ENCODE measurements at places on chromosomes 2 and 18. TPM values are rescaled to one million over a fixed set of nuclear protein-coding genes. Genes with fewer than 3 reads are reported as not detected.
A peak's percentile ranks its signal among the peaks of the same experiment; 100 is the strongest.

The FOXD4L1 gene
- 0.47 TPM for total RNA-seq

The CHN1 gene
- 3.7 TPM for total RNA-seq

The ACMSD gene
- not detected for total RNA-seq

The QPCT gene
- 1.1 TPM for total RNA-seq

The SS18 gene
- total RNA-seq, result 64.3 TPM

The SLC25A12 gene
- total RNA-seq, result 25.1 TPM

The TUBB8B gene
- not detected for total RNA-seq

The FKBP1B gene
- 4.3 TPM for total RNA-seq

The GAREM1 gene
- not detected for total RNA-seq

The GMCL1 gene
- total RNA-seq, result 30.0 TPM

The ANKRD36C gene
- total RNA-seq, result 87.0 TPM

The VPS4B gene
- total RNA-seq, result 72.8 TPM

DNA sequence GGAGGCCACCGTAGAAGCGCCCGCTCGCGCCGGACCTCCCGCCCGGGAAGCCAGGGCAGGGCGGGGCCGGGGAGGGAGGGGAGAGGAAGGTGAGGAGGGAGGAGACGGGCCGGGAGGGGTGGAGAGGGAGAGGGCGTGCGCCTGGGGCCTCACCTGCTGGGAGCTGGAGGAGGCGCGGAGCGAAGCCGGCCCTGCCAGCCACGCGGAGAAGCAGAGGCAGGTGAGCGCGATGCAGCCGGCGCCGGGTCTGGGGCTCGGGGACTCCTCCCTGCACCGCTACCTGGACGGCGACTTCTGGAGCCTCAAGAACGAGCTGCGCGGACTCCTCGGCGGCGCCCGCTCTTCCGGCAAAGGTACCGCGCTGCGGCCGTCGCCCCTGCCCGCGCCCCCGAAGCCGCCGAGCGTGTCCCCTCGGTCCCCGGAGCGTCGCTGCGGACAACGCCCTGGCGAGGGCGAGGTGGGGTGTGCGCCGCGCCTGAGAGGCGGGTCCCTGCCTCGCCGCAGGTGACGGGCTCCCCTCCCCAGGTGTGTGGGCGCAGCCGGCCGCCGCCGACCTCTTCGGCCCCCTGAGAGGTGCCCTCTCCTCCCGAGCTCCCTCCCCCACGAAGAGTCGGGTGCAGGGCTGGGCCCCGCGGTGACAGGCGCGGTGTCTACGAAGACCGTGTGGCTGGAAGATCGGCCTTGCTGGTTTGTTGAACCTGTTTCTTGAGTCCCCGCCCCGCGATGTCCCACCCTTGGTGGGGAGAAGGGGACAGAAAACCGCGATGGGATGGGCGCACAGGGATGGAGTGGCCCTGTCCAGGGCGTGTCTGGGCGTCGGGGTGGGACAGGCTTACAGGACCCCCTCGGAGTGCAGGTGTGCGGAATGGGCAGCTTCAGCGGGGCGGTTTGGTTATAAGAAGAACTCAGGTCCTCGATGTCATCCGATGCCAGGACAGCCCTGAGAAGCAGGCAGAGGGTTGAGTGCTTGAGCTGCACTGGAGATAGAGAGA lies at the start of gene ACOXL:
TSS of gene ACOXL (plus strand) at position 152 of the 992 bp plus-strand sequence. CDS start 35,817 bp downstream, outside the sequence.
- DNase-seq, result peak; percentile 44

- no peak for DNase-seq
These were observed 138.3 kb downstream of the PXDN start for GRCh38 chr2:1606046-1606400.

DNA sequence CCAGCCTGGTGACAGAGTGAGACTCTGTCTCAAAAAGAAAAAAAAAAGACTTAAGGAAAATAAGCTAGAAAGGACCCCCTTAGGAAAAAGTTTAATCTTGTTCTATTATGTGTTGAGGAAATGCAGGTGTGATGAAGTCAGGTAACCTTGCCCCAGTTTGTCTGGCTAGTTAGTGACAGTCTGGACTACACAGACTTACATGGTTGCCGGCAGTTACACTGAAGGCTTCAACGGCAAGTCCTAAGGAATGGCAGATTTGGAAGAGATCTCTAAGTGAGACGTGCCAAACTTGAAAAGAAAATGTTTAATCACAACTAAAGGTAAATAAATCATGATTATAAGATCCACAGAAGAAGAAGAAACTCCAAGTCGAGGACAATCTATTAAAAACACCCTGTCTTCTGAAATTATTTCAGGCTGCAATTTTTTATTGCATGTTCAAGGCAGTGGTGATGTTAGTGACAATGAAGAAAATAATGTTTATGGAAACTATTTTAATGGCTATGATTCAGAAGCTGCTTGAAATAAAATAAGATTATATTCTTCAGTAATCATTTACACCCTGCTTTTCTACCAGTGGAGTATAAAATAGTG lies 84.2 kb downstream of the TTC27 start:
- no peak for DNase-seq

- DNase-seq, result no peak
These were observed 706 bp downstream of the UBXN2A start for GRCh38 chr2:23940718-23941620.

DNA sequence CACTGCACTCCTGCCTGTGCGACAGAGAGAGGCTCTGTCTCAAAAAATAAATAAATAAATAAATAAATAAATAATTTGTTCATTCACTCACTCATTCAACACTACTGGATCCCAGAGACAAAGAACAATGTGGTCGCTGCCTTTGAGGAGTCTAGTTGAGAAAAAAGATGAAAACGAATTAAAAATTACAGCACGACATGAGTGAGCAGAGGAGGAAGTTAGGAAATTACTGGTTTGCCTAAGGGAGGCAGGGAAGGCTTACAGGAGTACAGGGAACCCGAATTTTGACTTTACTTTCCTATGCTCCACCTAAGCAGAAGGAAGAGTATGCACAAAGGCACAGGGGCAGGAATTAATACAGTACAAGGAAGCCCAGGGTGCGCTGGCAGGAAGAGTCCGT lies 4.2 kb upstream of the KCMF1 start:
- DNase-seq, result no peak

DNA sequence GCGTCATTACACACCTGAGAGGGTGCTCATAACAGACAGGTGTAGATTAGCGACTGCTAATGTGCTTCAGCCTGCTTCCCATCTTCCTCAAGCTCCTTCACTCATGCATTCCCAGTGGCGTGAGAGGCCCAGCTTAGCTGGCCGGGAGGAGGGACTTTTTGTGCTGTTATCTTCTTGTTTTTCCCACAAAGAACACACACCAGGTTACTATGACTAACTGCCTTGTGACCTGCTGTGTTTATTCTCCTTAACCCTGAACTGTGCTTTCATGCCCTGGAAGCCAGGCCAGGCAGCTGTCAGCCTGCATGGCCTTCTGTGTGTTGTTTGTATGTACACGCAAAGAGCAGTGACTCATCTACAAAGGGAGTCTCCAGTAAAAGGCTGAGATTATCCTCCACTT lies 143.8 kb downstream of the PIEZO2 start:
- DNase-seq, result no peak

DNA sequence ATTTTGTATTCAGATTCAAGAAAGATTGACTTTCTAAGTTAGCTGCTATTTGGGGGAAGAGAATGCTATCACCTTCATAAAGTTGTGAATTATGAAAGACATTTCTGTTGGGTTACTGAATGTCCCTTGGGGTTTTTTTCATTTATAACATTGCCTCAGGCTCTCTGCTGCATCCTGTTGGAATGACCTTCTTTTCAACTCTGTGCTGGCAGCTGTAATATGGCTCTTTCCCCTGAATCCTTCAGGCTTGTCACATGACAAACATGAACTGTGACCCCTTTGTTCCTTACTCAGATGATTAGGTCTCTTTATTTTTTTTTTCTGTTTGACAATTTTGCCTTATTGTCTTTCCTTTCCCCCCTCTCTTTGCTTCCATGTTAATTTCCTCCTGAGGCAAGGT lies 159.8 kb downstream of the TAF4B start:
- DNase-seq, result no peak

DNA sequence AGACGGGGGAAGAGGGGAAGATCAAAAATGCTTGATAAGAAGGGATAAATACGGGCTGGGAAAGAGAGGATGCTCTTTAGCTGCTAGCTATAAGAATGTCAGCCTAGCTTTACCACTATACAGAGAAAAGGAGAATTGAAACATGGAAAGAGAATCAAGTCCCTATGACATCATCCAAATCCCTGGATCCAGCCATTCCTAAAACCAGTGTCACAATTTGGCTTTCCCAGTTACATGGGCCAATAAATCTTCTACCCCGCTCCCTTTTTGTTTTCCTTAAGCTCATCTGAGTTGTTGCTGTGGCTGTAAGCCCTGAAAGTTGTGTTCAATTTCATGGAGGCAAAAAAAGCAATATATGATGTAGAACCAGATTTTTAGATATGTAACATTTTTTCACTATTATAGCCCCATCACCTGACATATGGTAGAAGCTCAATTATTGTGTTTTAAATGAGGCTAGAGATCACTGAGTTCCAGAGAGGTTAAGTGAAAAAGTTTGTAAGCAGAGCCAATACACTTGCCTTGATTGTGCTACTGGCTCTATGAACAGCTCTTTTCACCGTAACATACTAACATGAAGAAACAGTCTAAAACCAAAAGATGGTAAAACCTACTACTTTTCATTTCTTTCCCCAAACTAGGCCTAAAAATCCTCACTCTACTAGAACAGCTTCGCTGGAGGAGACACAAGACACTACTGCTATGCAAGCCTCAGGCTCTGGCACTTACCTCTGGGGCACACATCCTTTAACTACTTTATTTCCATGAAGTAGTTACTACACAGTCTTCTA lies 4.3 kb downstream of the HNRNPLL start:
- DNase-seq, result no peak

GRCh38 chr2:25926984-25927756 lies 48.9 kb upstream of the ASXL2 start:
- no peak for DNase-seq

GRCh38 chr2:45855374-45855773 lies 203.9 kb downstream of the PRKCE start:
- DNase-seq, result no peak

GRCh38 chr18:59877361-59877760 lies 22.4 kb upstream of the PMAIP1 start:
- no peak for DNase-seq

GRCh38 chr18:48875942-48876511 lies 74.7 kb downstream of the SMAD7 start:
- no peak for DNase-seq

GRCh38 chr18:75051757-75052156 lies 157.2 kb downstream of the PTGR3 start:
- DNase-seq, result no peak

DNA sequence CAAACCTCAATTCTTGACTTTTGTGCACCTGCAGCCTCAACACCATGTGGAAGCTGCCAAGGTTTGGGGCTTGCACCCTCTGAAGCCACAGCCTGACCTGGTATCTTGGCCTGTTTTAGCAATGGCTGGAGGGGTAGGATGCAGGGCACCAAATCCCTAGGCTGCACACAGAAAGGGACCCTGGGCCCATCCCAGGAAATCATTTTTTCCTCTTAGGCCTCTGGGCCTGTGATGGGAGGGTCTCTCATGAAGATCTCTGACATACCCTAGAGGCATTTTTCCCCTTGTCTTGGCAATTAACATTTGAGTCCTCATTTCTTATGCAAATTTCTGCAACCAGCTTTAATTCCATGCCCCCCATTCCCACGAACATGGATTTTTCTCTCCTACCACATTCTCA lies 10.2 kb downstream of the IL18R1 start:
- no peak for DNase-seq

DNA sequence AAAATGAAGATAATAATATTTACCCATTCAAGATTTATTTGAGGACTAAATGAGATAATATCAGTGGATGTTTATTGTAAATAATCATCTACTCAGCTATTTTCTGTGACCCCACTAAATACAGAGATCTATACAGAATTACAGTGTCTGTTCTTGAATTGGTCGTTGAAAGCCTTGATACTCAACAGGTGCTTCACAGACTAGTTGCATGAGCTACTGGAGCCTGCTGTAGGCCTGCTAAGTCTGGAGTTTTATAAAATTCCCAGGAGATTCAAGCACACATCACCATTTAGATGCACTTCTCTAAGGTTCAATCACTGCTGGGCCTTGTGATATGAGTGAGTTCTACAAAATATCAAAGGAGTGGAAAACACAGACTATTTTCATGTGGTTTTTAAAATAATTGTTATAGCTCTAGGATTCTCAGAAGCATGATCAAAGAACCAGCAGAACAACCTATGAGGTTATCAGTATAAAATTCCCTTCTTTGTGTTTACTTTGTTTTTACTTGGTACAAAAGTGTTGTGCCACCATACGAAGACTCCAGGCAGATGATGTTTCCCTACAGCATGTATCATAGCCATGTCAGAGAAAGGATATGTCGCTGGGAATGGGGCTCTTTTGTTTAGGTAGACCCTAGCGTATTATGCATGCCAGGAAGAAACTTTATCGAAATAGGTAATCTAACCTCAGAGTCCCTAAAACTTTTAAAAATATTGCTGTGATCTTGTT lies 7.1 kb downstream of the SULT1C4 start:
- DNase-seq, result no peak

GRCh38 chr18:25053466-25053865 lies 298.5 kb downstream of the ZNF521 start:
- DNase-seq, result no peak

DNA sequence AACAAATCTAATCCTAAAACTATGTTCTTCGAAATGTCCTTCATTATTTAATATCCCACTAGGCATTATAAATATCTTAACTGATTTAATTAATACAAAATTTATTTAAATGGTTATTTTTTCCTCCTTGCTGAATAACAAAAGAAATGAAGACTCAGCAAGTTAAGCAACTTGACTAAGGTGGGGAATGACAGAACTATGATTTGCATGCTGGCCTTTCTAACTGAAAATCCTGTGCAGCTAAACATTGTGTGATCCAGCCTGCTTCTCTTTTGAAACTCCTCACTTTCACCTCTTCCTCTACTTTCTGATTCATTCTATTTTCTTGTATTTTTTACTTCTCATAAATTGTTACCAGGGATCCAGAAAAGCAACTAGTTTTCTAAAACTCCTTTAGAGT lies 132.0 kb downstream of the CALCRL start:
- DNase-seq, result no peak

DNA sequence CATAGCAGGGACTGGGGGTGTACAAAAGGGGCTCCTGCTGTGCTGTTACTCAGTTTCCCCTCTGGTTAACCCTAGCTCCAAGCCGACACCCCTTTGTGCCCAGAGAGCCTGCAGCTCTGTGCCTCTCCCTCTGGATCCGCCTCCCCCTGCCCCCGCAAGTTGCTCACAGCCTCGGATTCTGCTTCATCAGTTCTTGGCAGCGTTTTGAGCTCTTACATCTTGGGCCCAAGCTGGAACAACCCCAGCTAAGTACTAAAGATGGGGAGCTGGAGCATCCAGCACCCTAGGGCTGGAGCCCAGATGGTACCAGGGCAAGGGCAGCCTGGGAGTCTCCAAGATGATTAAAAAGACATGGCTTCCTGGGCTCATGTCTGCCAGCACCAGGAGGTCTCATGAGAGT lies 40.7 kb downstream of the POMC start:
- DNase-seq, result no peak

DNA sequence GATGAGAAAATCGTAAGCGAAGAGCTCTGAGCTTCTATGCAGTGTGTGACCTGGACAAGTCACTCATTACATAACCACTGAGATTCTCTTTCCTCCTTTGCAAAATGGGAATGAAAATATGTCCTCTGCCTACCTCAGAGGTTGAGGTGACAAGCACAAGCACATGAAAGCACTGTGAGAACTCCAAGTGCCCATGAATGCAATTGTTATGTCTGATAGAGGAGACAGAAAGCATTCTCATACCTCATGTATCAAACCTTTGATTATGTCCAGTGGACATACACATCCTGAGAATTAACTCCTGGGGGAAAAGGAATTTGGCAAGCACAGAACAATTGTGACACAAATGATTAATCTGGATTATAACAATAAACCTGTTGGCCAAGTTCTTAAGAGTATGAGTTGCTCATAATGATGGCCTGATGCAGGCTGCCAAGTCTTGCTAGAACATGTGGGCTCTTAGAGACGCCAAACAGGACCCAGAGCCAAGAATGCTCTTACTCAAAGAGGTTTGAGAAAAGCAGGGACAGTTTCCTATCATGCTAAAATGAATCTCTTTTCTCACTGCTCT lies 8.5 kb upstream of the RMDN2 start:
- DNase-seq, result no peak

All from activated naive CD8-positive, alpha-beta T cell treated with anti-CD3 and anti-CD28 coated beads, Interleukin-2, amount 10 ng/mL, durations not matched to agents 7 days and 5 days (primary cell).